ENCODE measurements at places on chromosomes 16 and 17.

GRCh38 chr17:76584427-76585032, 1.1 kb downstream of the ST6GALNAC2 start:
- no peak for DNase-seq

- DNase-seq, result no peak
Measured at GRCh38 chr16:8686879-8687278, 12.5 kb downstream of the ABAT start.

- no peak for DNase-seq
Measured at GRCh38 chr17:6305613-6306360, 129.1 kb downstream of the AIPL1 start.

GRCh38 chr17:5975661-5976060, 94.5 kb upstream of the WSCD1 start:
- DNase-seq, result no peak

DNA sequence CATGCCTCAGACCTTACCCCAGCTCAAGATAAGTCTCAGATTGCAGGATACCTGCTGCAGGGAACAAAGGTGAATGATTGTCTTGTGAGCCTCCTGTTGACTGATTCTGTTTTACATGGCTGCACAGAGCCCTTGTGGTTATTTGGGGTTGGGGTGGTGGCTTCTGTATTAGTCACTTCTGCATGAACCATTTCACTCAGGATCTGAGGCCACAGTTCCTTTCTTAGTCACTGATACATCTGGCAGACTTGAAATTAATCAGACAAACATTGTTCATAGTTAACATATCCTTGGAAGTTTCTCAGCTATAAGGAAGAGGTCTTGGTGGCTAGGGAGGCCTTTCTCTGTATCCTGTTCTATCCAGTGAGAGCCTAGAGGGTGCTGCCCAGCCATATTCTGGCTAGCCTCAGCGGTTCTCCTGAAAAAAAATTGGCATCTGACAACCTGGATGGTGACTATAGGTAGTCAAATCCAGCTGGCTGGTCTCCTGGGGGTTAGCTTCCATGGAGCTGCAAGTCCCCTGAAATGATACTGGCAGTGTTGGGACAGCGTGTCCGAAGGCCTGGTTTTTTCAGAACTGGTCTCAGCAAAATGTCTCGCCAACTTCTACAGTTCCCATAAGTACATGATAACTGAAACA, 8.4 kb upstream of the PLK1 start:
- DNase-seq, result no peak

DNA sequence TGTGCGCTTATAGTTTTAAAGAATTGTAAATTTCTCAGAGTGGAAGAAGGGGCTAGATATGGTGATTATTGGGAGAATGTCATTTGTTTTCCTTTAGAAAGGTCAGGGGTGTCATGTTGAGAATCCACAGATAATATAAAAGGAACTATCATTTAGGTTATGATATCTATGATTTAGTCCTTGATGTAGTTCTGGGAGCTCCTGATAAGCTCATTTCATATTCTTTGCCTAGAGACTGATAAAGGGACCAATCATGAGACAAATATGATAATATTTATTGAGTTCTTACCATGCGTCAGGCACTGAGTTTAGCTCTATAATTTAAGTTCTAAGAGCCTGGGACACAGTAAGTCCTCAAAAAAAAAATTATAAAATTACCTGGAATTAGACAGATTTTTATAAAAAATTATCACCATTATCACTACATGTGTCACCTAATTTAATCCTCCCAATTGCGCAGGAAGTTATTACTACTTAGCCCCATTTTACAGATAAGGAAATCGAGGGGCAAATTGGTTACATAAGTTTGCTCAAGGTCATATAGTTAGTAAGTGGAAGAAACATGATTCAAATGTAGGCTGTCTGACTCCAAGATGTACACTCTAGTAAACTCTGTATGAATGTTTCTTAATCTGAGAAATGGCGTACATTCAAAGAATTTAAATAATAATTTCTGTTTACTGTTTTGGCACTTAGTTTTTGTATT, 2.5 kb downstream of the AATF start:
- no peak for DNase-seq

All from NCI-H1048 (cell line).